ENCODE measurements at places on chromosomes 7 and 10.

DNA sequence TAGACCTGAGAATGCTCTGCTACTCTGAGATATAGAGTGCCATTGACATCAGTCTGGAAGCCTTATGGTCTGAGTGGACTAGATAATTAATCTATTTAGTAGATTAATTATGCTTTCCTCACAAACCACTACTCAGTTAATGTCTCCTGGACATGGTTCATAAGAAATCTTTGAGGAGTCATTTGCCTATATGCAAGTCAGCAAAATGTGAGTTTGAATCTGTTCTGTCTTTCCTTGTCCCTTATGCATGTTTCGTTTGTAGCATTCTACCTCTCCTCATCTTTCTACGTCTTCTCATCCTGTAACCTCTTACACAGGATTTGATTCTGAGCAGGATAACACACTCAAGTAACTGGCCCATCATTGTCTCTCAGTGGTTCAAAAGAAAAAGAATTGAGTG, 735.4 kb upstream of the LRRTM3 start:
- no peak for DNase-seq

DNA sequence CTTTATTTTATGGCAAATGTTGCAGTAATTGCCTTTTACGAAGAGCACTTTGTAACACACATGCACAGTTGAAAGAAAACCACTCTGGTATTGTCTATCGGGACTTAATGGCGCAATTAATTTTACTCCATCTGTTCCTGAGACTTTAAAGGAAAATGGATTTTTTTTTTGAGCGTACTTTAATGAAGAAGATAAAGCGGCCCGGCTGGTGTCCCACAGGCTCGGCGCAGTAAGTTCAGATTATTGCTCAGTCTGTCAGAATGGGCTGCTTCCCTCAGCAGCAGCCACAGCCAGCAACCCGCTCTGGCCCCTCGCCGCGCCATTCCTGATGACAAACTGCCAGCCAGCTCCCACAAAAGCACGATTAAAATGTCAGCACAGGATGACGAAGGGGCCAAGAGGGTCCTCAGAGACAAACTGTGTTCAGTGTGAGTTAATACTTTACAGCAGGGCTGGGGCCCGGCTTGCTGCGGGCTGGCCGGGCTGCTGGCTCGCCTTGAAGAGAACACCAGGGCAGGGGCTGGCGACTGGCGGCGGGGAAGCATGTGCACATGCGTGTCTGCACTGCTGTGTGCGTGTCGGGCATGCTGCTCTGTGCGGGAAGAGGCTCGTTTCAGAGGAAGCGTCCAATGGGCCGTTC, 501.0 kb upstream of the GALNT17 start:
- DNase-seq = no peak

DNA sequence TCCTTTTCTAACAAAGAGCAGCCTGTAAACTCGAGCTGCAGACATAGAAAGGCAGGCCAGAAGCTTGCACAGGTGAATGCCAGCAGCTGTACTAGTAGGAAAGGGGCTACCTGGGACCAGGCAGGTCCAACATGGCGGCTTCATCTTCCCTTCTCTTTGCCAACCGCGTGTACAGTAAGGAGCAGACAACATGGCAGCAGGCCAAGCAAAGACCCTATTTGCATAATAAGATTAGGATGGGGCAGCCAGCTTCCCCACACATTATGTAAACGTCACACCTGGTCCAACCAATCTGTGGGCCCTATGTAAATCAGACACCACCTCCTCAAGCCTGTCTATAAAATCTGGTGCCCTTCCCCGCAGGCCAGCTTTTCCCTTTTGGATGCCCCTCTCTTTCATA, 1186.5 kb upstream of the AUTS2 start:
- DNase-seq = no peak

DNA sequence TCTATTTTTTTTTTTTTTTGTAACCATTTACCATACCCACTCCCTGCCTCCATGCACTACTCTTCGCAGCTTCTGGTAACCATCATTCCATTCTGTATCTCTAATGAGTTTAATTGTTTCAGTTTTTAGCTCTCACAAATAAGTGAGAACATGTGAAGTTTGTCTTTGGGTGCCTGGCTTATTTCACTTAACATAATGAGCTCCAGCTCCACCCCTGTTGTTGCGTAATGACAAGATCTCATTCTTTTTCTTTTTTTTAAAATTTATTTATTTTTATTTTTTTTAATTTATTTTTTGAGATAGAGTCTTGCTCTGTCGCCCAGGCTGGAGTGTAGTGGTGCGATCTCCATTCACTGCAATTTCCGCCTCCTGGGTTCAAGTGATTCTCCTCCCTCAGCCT, 142.3 kb upstream of the PCLO start:
- DNase-seq = peak; percentile 4

DNA sequence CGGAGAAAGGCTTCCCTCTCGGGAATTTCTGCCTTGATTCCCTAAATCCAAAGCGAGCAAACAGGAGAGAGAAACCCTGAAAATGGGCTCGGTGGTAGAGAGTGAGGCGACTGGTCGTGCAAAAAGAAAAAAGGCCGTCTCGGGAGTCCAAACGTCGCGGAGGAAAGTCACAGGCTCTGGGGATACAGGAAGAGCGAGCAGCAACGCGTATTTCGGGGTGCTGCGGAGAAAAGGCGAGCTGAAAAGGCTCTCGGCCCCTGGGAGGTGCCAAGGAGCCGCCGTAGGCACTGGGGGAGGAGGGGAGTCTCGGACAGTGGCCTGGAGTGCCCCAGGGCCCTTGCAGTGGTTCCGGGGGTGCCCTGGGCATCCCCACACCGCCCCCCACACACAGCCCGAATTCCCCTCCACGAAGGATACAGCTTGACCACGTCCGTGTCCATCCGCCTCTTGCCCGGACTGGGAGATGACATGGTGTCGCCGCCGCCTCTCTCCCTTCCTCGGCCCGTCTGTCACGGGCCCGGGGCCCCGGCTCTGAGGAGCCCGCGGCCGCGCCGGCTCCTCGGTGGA, 591 bp downstream of the UBE2H start:
- no peak for DNase-seq

GRCh38 chr7:158112571-158113320, 474.9 kb downstream of the PTPRN2 start:
- no peak for DNase-seq

Data from amniotic epithelial cell (primary cell).